ENCODE measurements at places on chromosomes 3 and 15. TPM values are rescaled to one million over a fixed set of nuclear protein-coding genes. Genes with fewer than 3 reads are reported as not detected.

DNA sequence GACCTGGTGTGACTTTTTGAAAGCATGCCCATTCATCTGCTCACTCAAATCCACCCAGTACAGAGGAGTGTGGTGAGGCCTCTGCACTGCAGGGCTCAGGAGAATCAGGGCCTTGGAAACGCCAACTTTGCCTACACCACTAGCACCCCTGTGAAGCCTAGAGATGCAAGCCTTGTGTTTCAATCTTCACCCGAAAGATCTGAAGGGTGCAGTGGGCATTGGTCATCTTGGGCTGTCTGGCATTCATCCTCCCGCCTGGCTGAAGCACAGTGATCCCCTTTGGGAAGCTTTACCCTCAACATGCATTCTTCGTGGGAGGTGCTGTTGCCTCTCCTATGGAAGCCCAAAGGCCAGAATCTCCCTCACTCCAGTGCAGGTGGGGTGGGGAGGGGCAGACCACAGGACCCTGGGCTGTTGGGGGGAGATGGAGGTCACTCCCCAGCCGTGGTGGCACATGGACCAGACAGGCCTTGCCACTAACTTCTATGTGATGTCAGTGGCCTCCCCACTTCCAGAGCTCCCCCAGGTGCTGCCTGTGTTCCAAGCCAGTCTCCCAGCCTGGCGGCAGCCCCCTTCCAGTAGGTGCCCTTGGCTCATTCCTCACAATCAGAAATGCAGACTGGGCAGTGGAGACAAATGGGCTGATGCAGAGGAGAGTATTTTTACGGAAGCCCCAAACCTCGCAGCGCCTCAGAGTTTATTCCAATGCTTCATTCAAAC, 92.5 kb downstream of the ADAMTS17 start:
- H3K4me1 ChIP-seq = no peaks in the 10 kb centered on the region
- H3K27ac ChIP-seq = no peak overlapping the region
- no peak for DNase-seq
- H3K4me3 ChIP-seq = no peak overlapping the region

The CFAP20DC gene
- polyA plus RNA-seq = 5.1 TPM

- no peak overlapping the region for H3K27ac ChIP-seq
- no peaks in the 10 kb centered on the region for H3K27me3 ChIP-seq
- no peaks in the 10 kb centered on the region for H3K4me1 ChIP-seq
- no peak overlapping the region for H3K4me3 ChIP-seq
Observed at GRCh38 chr3:66405701-66406091, 95.1 kb downstream of the LRIG1 start.

The LYZL4 gene
- not detected for polyA plus RNA-seq

- DNase-seq = no peak
- no peaks in the 10 kb centered on the region for H3K27me3 ChIP-seq
- H3K27ac ChIP-seq = no peak overlapping the region
- H3K36me3 ChIP-seq = no peaks in the 10 kb centered on the region
- no peaks in the 10 kb centered on the region for H3K4me1 ChIP-seq
- H3K4me3 ChIP-seq = no peak overlapping the region
Observed at GRCh38 chr3:186598794-186599141, 14.1 kb upstream of the AHSG start.

The UBXN7 gene
- polyA plus RNA-seq = 35.6 TPM

DNA sequence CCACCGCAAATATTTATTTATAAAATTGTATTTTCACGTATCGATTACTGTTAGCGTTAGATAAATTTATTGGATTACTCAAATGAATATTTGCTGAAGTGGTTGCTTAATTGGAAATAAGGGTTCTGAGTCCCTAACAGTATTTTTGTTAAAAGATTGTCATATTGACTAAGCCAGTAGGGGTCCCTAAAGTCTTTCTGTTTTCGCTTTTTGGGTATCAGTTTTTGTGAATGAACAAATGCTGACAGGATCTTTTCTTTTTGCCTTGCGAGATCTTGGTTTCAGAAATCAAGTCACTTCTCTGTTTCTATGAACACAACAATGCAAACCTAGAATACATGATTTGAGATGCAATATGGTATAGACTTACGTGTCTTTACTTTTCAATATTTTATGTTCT, 7.1 kb downstream of the RAD51 start:
- H3K27me3 ChIP-seq = no peaks in the 10 kb centered on the region
- no peak for DNase-seq
- H3K4me1 ChIP-seq = no peaks in the 10 kb centered on the region
- peaks cover 5% of the 10 kb centered on the region for H3K36me3 ChIP-seq
- no peak overlapping the region for H3K4me3 ChIP-seq

DNA sequence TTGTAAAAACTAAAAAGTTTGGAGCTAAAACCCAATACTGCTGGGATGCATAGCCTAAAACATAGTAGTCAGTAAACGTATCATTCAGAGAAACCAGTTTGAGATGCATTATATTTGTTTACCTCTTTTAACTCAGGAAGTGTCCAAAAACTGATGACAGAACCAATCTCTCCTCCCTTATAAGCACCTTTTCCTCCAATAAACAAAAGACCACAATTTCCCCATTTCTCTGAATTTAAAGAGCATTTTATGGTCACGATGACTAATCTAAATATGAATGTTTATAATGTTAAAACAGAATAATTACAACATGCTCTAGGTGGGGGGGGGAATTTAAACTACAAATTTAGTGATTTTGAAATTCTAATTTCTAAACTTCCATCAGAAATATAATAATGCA, 58.5 kb downstream of the CEP63 start:
- H3K36me3 ChIP-seq = no peaks in the 10 kb centered on the region
- H3K4me1 ChIP-seq = no peaks in the 10 kb centered on the region
- no peak overlapping the region for H3K4me3 ChIP-seq
- no peak for DNase-seq
- no peaks in the 10 kb centered on the region for H3K27me3 ChIP-seq
- H3K27ac ChIP-seq = peak overlapping the region; percentile 79

All from left lung (tissue), 14 donors.